ENCODE measurements at places on chromosomes 7 and 10.

DNA sequence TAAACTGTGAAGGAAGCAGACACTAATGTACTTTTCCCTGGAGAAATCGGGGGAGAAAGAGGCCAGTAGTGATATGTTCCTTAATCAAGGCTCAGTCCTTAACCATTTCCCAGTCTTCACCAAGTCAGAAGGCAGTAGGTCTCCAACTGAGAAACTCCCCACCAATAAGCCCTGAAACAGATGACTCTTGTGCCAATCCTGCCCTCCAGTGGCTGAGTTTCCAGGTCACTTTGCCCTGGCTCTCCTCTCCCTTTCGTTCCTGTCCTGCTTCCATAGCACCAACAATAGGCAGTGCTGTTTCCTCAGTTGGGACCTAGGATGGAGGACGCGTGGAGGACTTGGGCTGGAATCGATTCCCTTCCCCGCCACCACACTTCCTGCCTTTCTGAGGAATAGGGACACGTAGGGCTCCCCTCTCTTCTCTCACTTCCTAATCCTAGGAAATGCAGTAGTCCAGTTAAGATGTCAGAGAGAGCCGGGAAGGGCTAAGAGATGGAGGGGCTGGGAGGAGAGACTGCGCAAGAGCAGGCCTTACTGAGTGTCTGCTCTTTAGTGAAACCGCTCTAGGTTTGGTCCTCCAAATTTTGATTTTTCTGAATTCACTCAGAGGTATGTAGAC is 23.4 kb downstream of the ATOH7 start:
- DNase-seq: peak; percentile 65

DNA sequence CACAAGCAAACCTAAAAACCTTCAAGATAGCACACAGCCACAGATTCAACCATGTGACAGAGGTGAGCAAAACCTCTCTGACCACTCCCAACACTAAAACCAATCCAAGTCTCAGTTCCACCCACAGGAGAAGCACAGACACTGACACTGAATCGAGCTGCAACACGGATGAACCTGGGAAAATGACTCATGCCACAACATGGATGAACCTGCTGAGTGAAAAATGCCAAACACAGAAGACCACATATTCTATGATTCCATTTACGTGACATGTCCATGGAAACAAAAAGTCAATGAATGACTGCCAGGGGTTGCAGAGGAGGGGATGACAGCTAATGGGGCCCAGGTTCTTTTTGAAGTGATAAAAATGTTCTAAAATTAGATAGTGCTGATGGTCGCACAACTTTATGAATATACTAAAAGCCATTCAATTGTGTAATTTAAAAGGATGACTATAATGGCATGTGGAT is 22.0 kb downstream of the CYTH3 start:
- no peak for DNase-seq

GRCh38 chr7:143236408-143236990 is 14.7 kb downstream of the TAS2R40 start:
- no peak for DNase-seq

- no peak for DNase-seq
Measured at GRCh38 chr10:69402386-69402785, 14.3 kb downstream of the TACR2 start.

DNA sequence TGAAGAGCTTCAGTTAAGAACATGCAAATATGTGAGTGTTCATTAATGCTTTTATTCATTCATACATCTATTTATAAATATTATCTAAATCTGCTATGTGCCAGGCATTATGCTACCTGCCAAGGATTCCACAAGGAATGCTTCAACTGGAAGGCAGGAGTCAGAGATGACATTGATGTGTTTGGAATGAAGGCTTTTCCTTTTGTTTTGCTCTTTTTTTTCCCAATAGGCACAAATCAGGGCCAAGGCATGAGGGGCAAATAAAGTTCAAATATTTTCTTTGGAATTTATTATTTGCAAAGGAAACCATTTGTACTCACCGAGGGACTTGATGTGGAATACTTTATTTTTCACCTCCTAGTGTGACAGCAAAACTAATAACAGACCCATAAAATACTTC is 530.3 kb downstream of the ARL4A start:
- no peak for DNase-seq

DNA sequence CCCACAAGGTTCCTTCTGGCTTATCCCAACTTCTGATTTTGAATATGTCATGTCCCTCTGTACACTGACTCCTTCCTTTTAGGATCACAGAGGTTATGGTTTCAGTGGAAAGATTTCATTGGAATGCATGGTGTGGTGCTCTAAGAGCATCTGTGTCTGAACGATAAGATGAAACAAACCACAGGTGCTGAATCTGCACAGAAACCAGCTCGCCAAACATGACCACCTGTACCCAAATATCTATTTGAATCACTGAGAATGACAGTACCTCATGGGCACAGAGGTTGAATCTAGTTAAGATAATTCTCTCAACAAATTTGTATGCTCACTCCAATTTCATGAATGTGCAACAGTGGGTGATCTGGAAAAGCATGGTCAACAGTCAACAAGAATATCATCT is 105.3 kb downstream of the DGKI start:
- no peak for DNase-seq

DNA sequence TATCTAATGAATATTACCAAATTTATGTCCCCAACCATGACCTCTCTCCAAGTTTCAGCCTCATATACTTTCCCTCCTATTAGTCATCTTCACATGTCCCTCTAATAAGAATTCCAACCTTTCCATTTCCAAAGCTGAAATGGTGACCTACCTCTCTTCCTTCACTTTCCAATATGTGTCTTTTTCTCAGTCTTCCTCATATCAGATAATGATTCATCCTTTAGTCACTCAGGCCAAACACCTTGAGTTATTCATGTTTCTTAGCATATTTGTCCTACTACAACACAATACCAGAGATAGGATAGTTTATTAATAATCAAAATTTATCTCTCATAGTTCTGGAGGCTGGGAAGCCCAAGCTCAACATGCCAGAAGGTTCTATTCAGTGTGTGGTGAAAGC is 318.5 kb upstream of the ZWINT start:
- DNase-seq: no peak

DNA sequence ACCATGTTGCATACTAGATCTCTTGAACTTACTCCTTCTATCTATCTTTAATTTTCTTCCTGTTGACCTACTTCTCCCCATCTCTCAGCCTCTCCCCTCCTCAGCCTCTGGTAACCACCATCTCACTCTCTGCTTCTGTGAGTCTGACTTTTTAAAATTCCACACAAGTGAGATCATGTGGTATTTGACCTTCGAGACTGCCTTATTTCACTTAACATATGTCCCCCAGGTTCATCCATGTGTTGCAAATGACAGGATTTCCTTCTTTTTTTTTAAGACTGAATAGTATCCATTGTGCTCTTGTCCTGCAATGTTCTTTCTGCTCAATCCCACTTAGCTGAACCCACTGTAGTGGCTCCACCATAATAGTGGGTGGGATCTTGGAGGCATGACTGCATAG is 51.4 kb upstream of the DNAJC1 start:
- no peak for DNase-seq

DNA sequence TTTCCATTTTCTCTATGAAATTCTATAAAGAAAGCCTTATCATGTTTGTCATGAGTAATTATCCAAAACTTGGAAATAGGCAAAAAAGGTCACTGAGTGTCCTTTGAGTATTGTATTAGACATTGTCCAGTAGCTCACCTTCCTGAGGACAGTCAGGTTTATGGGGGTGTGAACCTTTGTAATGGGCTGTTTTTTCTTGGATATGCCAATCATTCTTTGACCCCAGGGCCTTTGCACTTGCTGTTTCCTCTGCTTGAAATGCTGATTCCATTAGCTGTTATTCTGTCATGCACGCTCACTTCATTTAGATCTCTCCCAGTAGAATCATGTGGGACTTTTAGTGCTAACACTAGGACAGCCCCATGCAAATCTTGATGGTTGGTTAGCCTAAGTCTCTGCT is 4.9 kb downstream of the CCDC172 start:
- no peak for DNase-seq

DNA sequence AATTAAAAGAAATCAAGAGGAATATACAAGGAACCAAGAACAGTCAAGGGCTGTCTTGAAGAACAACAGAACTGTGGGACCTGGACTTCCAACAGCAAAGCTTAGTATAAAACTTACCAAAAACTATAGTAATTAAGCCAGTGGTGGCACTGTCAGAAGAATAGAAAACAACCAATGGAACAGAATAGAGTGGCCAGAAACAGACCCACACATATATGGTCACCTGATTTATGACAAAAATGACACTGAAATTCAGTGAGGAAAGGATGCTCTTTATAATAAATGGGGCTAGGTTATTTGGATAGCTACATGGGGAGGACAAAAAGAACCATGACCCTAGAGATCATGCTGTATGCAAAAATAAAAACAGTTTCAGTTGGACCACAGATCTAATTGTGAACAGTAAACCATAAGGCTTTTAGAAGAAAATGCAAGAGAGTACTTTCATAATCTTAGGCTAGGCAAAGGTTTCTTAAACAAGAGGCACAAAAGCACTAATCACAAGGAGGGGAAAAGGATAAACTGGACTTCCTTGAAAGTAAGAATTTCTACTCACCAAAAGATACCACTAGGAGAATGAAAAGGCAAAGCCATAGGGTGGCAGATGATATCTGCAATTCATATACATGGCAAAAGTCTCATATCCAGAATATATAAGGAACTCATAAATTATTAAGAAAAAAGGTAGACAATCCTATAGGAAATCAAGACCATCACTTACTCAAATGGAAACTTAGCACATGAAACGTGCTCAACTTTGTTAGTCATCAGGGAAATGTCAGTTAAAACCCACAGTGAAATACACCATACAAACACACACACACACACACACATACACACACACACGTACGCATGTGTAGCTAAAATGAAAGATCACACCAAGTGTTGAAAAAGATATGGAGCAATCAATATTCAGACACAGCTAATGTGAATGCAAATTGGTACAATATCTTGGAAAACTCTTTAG is 20.8 kb downstream of the HYCC1 start:
- DNase-seq: no peak

DNA sequence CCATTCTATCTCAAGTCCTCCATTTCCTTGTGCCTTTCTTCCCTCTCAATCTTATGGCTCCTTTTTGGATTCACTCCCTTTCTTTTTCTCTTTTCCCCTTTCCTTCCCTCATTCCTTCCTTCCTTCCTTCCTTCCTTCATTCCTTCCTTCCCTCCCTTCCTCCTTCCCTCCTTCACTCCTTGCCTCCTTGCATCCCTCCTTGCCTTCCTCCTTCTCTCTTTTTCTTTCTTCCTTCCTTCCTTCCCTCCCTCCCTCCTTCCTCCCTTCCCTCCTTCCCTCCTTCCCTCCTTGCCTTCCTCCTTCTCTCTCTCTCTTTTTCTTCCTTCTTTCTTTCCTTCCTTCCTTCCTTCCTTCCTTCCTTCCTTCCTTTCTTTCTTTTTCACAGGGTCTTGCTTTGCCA is 120.1 kb downstream of the SAMD9 start:
- no peak for DNase-seq

DNA sequence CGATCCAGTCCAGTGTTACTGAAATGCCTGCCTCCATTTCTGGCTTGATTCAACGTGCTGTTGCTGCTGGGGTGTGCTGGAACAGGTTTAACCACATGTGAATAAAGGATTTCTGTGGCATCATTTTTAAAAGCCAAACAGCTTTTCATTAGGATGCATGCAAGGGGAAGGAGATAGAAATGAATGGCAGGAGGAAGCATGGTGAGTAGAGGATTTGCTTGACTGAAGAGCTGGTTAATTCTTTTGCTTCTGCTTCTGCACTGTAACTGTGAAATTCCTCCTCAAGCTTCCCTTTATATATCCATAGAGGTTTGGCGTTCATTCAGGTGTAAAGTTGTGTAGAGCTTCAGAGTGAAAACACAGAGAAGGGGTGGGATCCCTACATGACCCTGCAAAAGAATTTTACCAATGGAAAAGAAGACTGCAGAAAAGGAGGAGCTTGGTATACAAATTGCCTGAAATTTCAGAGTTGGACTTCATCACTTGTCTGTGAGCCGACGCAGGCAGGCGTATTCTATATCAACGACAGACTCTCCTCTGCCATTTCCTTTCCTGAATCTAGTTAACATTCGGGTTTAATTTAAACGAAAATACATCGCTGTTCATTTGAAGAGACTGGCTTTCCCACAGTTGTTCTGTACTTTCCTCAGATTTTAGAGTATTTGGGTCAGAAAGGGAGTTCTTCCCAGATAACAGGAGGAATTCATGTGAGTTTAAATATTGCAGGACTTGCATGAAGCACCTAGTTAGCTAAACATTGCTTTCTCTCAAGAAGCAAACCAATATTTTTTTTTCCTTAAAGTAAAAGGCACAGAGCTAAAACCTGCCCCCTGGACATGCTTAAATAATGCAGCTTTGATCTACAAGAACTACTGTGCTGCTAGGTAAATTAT is at the start of gene SOSTDC1:
TSS of gene SOSTDC1 (minus strand) at position 270 of the 893 bp plus-strand sequence. CDS start at position 200, 70 bp downstream.
- DNase-seq: no peak

DNA sequence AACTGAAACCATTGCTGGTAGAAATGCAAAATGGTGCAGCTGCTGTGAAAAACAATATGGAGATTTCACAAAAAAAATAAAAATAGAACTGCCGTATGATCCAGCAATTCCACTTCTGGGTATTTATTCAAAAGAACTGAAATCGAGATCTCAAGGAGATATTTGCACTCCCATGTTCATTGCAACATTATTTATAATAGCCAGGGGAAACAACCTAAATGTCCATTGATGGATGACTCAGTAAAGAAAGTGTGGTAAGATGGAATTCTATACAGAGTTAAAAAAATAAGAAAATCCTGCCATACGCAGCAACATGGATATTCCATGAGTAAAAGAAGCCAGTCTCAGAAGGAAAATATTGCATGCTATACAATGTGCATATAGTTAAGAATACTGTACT is 290.6 kb upstream of the GHITM start:
- no peak for DNase-seq

- no peak for DNase-seq
Measured at GRCh38 chr10:96991313-96991841, 159.3 kb downstream of the LCOR start.

DNA sequence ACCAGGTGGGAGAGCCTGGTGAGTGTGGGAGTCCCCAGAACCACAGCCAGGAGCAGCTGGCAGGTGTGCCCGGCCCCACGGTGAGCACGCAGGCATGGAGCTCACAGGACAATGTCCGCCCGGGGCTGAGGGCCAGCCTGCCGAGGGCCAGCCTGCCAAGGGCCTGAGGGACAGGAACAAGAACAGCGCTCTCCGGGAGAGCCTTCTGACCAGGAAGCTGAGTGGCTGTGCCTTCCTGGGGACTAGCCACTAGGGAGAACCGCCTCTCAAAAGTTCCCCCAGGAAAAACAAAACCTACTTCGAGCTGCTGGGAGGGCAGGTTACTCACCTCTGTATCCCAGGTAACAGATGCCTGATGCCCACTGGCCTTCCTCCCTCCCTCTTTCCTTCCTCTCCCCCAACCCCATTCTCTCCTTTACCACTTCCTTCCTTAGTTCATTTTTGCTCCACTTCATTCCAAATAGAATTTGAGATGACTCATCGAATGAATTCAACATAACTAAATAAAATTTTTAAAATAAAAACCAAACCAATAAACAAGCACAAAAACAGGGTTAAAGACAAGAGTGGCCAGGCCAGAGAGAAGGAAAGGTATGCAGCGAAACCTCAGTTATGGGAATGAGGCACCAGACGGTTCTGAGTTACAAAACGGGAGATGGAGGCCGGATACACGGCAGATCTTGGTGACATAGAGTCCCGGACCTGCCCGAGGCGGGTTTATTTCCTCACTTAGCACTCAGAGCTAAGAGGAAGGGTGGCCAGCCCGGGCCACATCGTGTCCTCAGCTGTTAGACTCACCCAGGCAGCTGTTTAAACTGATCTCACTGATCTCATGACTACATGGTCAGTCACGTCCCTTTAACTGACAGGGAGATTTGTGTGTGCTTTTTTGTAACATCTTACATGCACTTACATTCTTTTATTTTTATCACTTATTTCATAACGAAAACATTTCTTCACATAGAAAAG is 128.5 kb downstream of the TNS3 start:
- peak; percentile 98 for DNase-seq

- DNase-seq: no peak
Measured at GRCh38 chr10:60591119-60591518, 187.2 kb upstream of the CDK1 start.
